ENCODE measurements at places on chromosomes 1 and 21.

GRCh38 chr21:34834290-34834689 lies 165.5 kb downstream of the CLIC6 start:
- no peak for DNase-seq

DNA sequence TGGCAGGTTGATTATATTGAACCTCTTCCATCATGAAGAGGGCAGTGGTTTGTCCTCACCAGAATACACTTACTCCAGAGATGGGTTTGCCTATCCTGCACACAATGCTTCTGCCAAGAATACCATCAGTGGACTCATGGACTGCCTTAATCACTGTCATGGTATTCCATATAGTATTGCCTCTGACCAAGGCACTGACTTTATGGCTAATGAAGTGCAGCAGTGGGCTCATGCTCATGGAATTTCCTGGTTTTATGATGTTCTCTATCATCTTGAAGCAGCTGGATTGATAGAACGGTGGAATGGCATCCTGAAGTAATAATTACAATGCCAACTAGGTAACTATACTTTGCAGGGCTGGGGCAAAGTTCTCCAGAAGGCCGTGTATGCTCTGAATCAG lies 16.6 kb upstream of the GBP6 start:
- DNase-seq: no peak

GRCh38 chr1:40620586-40621210 lies 44.8 kb downstream of the RIMS3 start:
- no peak for DNase-seq

- DNase-seq: no peak
Measured at GRCh38 chr1:236465231-236465958, 58.4 kb upstream of the LGALS8 start.

Measured in brain microvascular endothelial cell (primary cell).